ENCODE measurements at places on chromosomes 4 and X. TPM values are rescaled to one million over a fixed set of nuclear protein-coding genes. Genes with fewer than 3 reads are reported as not detected.

GJB1 gene
- not detected for total RNA-seq

RHOH gene
- 0.78 TPM for total RNA-seq

HHIP gene
- total RNA-seq, result 0.30 TPM

FRAS1 gene
- 4.2 TPM for total RNA-seq

ZMAT1 gene
- 7.5 TPM for total RNA-seq

NPY2R gene
- total RNA-seq, result not detected

COX7B2 gene
- not detected for total RNA-seq

ADGRG2 gene
- 0.35 TPM for total RNA-seq

SYP gene
- 1.2 TPM for total RNA-seq

LDB2 gene
- total RNA-seq, result 33.3 TPM

SMIM43 gene
- 0.27 TPM for total RNA-seq

RADX gene
- total RNA-seq, result 1.0 TPM

GRCh38 chr4:88291003-88291402 is 6.6 kb upstream of the PPM1K start:
- no peak for DNase-seq

DNA sequence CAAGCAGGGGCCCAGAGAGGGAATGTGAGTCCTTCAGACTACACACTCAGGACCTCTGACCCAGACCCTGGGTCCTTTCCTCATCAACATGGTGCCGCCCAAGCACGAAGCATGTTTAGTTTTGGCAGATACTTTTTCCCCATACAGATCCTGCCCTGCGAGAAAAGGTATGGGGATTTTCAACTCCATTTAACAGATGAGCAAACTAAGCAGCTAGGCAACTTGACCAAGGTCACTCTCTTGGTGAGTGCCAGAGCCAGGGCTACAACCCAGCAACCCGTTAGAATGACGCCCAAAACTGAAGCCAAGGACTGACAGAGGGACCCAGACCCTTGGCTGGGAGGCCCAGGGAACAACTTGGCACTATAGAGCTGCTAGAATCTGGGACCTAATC is 40.3 kb upstream of the MSX1 start:
- no peak for DNase-seq

DNA sequence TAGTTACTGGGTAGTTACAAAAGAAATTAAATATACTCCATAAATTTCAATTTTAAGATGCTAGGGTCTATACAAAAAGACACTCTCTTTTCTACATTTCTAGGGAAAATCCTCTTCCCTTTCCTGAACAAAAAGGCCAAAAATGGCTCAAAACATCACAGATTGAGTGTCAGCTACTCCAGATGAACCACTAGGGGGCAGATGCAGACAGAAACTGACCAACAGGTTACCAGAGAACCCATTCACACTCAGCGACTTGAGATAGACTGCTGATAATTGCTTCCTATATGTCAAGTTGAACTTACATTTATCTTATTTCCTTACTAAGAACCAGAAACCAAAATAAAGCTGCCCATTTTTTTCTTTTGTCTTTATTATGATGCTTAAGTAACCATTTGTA is 83.4 kb upstream of the MID1IP1 start:
- no peak for DNase-seq

GRCh38 chr4:48247142-48247877 is 22.3 kb downstream of the TEC start:
- no peak for DNase-seq

DNA sequence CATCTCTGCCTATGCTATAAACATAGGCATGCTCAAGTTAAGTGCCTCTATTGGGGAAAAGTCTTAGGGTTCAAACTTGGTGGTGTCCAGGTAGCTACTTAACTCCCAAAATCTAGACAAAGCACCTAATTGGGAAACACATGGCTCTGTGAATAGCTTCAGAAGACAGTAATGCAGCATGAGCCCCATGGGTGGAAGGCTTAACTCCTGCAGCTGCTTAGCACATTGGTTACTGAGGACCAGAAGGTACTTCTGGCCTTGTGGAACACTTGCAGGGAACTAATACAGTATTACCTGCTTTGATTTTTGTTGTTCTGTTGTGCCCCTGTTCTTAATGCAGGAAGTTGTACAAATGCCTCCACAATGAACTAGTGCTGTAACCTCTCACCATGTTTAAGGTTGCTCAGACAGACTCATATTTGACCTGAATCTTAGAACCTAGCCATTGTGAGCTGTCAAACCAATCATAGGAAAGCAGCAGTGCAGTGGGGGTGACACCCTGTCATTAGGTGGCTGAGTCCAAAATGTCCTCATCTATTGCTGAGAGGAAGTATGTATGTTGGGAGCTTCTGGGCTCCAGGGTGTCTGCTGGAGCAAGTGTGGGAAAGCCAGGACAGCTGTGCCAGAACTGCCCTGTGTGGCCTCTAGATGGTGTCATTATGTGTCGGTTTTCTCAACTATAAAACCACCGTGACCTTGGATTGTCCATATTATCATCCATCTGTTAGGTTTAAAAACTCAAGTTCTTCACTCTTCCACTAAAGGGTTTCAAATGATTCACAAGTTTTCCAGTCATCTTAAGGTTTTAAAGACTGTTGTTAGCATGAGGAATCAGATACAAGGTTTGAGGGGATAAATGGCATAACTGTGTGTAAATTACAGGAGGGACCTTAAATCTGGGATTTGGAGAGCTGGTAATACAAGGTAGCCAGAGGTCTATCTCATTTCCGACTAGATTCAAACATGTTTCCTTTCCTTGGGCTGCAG is 69.9 kb upstream of the WDR1 start:
- no peak for DNase-seq

GRCh38 chrX:75158054-75158453 is 2.0 kb upstream of the ABCB7 start:
- no peak for DNase-seq

DNA sequence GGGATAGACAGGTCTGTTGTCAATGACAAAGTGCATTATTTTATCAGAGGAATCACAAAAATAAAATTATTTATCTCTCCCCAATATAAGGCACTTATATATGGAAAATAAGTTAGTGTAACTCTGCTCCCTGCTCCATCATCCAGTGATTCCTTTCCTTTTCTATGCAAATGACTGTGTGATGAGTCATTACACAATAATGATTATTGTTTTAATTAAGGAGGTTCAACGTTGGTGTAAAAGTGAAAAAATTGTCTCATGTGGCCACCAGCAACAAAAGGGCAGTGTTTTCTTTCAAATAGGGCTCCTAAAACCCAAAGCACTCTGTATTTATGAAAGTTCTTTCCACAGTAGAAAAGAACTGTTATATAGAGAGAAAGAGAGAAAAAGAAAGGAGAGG is 16.7 kb downstream of the SLC7A11 start:
- no peak for DNase-seq

GRCh38 chrX:109709129-109709631 is 23.9 kb downstream of the ACSL4 start:
- no peak for DNase-seq

DNA sequence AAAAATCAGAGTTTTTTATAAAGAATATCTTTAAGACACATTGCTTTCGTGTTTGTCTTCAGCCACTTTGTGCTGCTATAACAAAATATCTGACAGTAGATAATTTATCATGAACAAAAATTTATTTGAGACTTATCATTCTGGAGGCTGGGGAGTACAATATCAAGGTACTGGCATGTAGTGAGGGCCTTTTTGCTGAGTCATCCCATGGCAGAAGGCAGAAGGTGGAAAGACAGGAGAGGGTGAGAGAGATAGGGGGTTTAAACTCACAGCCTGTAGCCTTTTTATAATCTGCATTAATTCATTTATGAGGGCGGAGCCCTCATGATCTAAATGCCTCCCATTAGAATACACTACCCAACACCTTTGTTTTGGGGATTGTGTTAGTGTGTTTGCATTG is 431.2 kb upstream of the FAM47C start:
- no peak for DNase-seq

DNA sequence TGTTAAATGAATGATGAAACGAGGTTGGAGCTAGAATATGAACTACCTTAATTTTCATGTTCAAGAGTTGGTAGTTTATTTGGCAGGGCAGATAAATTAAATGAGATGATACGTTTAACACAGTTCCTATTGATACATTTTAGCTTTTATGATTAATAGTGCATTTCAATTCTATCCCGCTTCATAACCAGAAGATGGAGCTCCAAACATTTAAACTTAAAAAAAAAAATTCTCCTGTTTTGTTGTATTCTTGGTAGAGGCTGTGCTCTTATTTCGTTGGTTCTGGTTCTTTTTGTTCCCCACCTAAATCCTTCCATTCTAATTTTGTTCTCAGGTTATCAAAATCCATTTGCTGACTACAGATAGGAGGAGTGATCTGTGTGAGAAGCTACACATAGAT is 71.8 kb upstream of the PTPN13 start:
- no peak for DNase-seq

GRCh38 chr4:127868196-127868595 is 12.5 kb upstream of the PLK4 start:
- DNase-seq, result no peak

DNA sequence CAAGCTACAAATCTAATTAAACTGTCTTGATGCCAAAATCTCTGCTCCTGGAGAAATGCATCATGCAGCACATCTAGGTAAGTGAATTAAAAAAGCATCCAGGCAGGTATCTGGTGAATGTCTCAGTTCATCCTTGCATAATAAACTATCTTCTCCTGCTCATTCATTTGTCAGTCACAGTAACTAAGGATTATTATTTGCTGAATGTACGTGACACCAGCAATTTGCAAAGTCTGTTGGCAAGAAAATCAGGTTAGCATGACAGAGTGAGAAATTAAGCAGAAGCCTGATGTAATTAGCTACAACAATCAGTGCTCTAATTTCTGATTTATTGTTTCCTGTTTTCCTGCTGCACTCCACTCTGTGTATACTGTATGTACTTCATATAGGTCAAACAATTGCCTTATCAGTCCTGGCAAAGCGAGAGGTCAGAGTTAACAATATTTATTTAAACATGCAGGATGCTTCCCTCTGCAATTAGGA is 213.6 kb downstream of the FBXO8 start:
- no peak for DNase-seq

- no peak for DNase-seq
Observed at GRCh38 chrX:17860179-17860780, 818 bp downstream of the RAI2 start.

GRCh38 chrX:22889819-22890218 is 109.9 kb upstream of the DDX53 start:
- no peak for DNase-seq

- no peak for DNase-seq
Observed at GRCh38 chr4:169084954-169085353, 74.9 kb upstream of the CBR4 start.

GRCh38 chrX:18449236-18449635 is 23.8 kb downstream of the CDKL5 start:
- no peak for DNase-seq

GRCh38 chr4:11566444-11567022 is 137.8 kb upstream of the HS3ST1 start:
- no peak for DNase-seq

- no peak for DNase-seq
Observed at GRCh38 chrX:24526616-24527015, 61.5 kb downstream of the PDK3 start.

GRCh38 chr4:23706972-23707651 is 182.7 kb downstream of the PPARGC1A start:
- no peak for DNase-seq

DNA sequence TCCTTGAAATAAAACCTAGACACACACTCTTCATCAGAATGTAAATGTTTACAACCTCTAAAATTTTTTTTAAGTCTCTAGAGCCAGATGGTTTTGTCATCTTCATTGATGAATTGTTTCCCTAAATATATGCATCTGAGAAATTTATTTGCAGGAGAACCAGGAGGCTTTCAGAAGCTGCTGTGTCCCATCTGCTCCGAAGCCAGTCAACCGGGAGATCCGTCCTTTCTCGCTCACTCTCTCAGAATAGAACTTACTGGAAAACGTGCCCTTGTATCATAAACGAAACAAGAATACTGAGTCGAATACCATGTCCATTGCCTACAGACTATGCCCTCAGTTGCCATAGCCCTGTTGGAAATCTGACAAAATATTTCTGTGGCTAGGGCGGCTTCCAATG is 103.5 kb downstream of the SLC34A2 start:
- DNase-seq, result no peak

DNA sequence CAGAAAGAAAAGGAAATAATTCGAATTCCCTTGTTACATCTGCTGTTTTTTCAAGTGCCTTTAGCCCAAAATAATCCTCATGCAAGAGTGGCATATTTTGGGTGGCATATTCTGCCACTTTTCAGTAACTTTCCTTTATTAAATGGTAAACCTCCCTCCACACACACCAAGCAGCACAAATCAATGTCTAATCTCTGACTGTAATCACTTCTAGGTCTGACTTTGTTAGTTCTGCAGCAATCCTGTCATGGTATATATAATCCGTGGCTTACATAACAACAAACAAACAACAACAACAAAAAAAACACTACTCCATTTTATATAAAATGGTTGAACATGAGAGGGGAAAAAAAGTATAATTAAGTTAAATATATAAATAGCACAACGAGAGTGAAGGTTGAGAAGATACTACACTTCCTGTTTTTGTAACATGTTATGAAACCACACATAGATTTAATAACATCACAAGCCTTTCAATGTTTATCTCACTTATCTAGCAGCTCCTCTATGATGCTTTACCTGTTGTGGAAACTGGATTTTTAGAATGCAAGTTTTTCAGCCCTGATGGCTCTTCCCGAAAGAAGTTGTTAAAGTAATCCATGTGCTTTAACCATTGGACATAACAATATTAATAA is 715.4 kb downstream of the GRXCR1 start:
- DNase-seq, result no peak

DNA sequence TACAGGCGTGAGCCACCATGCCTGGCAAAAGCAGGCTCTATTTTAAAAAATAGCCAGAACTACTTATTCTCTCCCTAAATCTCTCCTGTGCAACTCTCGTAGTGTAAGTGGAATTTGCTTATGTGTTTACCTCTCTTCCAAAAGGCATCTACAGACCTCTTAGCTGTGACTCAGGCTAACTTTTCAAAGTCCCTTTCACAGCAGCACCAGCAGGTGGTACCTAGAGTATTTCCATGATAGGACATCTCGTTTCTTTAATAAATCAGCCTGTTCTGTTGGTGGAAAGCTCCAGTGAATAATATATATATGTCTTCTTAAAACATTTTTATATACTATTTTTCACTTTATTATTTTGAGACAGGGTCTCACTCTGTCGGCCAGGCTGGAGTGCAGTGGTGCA is 89.0 kb downstream of the NSUN7 start:
- no peak for DNase-seq

- DNase-seq, result peak; percentile 95
Observed at GRCh38 chrX:65667503-65668376, at the start of gene MSN. MSN (plus strand) TSS chrX:65667654; CDS start chrX:65667842, 188 bp downstream.

DNA sequence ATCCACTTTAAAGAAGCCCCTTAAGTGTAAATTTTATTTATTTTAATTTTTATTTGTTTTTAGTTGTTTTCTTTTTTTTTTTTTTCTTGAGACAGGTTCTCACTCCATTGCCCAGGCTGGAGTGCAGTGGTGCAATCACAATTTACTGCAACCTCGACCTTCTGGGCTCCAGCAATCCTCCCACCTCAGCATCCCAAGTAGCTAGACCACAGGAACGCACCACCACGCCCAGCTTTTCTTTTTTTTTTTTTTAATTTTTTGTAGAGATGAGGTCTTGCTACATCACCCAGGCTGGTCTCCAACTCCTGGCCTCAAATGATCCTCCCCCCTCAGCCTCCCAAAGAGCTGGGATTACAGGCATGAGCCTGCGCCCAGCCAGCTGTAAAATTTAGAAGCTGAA is 6.0 kb downstream of the SAT1 start:
- DNase-seq, result no peak

GRCh38 chrX:2383735-2384134 is 117.0 kb downstream of the DHRSX start:
- no peak for DNase-seq

GRCh38 chr4:150960818-150961217 is 54.3 kb downstream of the LRBA start:
- no peak for DNase-seq
